Retinal pigment epithelial cell (primary cell): ENCODE measurements at places on chromosomes 6 and 20.

GRCh38 chr20:25148982-25149846 lies 46.3 kb upstream of the ENTPD6 start:
- no peak for DNase-seq

DNA sequence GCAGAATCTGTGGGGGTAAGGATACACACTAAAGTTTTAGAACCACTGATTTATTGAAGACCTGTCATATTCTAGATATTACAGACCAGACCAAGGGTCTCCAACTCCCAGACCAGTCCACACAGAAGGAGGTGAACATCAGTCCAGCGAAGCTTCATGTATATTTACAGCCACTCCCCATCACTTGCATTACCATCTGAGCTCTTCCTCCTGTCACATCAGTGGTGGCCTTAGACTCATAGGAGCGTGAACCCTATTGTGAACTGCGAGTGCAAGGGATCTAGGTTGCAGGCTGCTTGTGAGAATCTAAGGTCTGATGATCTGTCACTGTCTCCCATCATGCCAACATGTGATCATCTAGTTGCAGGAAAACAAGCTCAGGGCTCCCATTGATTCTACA lies 5.0 kb upstream of the BCLAF1 start:
- no peak for DNase-seq

GRCh38 chr6:74491844-74492374 lies 713.9 kb downstream of the COL12A1 start:
- no peak for DNase-seq

DNA sequence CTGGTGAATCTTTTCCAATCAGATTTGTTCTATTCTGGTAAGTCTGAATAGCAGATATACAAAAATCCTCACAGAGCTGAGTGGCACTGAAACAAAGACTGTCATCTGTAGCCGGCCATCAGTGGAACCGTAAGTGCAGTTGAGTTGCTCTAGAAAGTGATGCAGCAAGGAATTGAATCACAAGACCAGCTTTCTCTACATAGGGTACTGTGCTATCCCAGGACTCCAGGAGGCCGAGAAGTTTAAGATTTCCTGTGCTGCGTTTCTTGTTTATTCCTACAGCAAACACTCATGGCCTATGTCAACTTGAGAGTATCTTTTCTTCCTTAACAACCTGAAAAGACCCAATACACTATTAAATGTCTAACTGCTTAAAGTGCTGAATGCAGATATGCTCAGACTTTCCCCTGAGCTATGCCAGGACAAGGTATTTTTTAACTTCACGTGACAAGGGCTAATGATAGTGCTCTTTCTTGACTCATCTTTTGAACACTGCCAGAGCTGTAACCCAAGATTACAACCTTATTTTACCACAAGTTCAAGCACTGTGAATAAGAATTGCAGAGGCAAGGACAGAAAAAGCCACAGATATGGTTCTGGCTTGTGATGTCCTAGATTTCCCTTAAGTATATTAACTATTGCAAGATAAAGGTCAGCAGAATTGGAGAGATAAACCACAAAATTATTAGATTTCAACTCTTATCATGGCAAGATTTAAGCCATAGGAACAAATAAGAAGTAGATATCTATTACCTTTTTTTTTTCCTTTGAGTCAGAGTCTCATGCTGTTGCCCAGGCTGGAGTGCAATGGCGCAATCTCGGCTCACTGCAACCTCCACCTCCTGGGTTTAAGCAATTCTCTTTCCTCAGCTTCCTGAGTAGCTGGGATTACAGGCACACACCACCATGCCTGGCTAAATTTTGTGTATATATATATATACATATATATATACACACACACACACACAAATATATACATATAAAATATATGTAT lies 71.6 kb downstream of the GJA1 start:
- DNase-seq = no peak

DNA sequence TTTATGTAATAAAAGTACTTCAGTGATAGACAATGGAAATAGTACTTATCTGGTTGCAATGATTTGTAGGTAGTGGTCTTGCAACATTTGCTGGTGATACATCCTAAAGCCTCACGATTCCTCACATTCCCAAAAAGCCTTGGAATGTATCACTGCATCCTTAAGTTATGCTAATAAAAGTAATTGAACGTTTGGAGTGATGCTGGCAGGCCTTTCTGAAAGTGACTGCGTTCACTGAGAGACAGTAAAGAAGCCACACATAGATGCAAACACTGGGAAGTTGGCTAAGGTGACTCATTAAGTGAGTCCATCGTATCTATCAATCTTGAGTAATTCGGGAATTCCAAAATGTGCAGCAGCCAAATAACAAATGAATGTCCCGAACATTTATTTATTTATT lies 444.1 kb upstream of the SOX4 start:
- no peak for DNase-seq

- no peak for DNase-seq
Observed at GRCh38 chr6:141403827-141404226, 728.9 kb upstream of the GJE1 start.

DNA sequence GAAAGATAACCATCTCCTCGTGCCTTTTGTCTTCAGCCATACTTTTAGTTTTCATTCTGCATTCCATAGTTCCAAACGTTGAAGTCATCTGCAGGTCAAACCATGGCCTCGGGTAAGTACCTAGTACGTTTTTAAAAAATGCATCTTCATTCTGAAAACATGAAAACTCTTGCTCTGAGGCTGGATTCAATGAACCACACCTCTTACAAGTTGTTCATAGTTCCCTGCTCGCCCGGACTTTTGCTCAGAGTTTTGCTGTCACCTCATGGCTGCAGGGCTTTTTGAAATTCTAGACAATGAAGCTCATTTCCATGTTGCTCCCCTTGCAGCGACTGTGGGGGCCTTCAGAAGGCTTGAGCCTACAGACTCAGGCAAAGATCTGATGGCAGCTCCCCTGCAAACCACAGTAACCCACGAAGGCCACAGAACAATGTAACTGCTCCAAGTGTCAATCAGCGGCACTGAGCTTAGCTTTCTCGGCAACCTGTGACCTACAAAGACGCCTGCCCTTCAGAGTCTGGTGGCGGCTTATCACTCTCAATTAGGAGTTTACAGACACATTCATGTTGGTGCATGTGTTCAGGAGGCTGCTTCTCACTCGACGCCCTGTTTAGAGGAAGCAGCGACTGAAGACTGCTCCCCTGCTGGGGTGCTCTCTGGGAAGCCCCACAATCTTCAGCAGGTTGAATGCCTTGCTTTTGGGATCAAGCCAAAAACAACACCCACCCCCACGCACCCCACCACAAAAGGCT lies 61.2 kb downstream of the FOXC1 start:
- no peak for DNase-seq

DNA sequence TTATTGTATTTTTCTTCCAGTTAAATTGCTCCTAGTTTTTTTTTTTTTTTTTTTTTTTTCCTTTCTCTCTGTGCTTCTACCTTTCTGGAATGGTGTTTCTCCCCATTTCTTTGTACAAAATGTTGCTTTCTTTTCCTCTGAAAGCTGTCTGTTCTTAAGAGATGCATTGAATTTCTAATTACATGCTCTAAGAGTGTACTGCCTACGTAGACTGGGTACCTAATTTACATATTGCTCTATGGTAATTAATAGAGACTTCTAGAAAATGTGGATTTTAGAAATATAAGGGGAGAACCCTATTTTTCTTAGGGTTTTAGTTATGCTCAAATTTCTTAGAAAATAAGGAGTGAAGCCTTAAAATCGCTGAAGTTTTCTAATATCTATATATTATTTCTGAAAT lies 13.8 kb downstream of the KCNQ5 start:
- DNase-seq = no peak

- DNase-seq = no peak
Observed at GRCh38 chr6:111530667-111531066, 47.6 kb upstream of the REV3L start.

GRCh38 chr6:6646859-6647258 lies 58.3 kb downstream of the LY86 start:
- no peak for DNase-seq

DNA sequence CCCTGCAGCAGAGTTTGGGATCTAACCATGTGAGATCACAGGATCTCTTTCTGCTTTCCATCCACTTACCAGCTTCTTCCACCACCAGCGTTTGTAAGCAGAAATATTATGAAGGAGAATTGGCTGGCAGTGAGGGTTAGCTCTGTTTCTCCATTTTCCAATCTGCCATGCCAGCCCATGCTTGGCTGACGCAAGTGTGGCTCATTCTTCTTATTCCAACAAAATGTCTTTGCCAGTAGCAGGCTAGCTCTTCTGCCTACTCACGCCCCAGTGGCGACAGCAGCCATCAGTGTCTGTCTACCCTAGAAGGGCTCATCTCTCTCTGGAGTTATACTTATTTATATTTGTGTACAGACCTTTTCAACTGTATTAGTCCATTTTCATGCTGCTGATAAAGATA lies 286.2 kb downstream of the FARS2 start:
- no peak for DNase-seq

- DNase-seq = no peak
Observed at GRCh38 chr6:22017272-22017671, 279.6 kb downstream of the PRL start.

- no peak for DNase-seq
Observed at GRCh38 chr6:147958683-147959082, 384.0 kb upstream of the SASH1 start.

GRCh38 chr20:47360297-47361056 lies 4.0 kb upstream of the ZMYND8 start:
- peak; percentile 90 for DNase-seq

DNA sequence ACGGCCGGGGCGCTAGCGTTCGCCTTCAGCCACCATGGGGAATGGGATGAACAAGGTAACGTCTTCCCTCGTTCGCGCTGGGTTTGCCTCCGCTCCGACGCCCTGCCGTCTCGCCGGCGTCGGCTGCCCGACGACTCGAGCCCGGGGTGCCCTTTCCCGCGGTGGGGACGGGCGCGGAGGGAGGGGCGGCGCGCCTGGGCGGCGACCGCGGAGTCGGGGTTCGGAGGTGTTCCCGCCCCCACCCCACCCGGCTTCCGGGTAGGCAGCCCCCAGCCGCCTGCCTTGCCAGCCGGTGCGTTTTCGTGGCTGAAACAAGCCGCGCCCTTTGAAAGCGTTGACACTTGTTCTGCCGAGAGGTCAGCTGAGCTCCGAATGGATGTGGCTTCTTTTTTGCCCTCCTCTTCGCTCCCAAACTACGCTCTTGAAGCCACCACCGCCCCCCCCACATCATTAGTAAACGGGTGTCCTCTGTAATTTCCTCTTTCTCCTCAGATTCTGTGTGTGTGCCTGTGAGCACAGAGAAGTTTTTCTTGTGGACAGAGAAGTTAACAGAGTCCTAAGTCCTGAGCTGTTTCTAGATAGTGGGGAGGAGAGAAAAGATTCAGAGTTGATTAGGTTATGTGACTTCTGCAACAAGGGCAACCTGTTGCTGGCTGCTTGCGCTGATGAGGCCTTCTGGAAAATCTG lies 362 bp downstream of the DUSP22 start:
- no peak for DNase-seq

- DNase-seq = no peak
Observed at GRCh38 chr20:62723351-62723750, 14.7 kb downstream of the NTSR1 start.

DNA sequence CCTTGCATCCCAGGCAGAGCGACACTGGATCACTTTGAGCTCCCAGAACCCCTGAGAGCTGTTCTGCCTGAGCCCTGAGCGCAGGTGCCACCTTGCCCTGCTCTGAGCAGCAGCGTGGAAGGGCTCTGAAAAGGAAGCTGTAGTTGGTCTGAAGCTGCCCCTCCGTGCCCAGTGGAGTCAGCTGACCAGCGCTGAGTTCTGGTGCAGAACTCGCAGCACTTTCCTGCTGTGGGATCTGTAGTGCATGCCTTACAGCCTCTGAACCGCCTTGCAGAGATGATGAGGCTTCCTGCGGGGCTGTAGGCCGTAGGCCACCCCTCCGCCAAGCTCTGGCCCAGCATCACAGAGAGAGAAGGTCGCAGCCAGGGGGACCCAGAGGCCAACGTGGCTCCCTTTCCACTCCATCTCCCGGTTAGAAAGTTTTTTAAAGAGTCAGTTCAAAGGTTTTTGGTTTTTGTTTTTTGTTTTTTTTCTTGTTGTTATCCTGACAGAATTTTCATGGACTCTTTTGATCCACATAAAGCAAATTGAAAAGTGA lies 158.3 kb upstream of the CST7 start:
- DNase-seq = no peak

DNA sequence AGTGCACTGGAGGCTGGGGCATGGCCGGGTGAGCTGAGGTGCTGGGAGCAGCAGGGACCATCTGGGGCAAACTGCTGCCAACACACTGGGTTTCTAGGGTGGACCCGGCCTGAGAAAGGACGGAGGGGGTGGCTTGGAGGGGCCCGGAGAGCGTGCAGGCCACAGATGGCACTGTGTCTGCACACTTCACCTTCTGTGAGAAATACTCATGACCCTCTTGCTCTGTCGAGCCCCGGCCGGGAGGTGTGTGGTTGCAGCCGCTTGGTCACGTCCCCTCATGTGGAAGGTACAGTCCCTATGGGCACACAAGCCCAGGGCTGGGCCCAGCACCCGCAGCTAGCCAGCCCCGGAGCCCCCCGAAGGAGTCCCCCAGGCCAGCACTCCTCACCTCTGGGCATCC lies 59.7 kb downstream of the RBM38 start:
- no peak for DNase-seq

DNA sequence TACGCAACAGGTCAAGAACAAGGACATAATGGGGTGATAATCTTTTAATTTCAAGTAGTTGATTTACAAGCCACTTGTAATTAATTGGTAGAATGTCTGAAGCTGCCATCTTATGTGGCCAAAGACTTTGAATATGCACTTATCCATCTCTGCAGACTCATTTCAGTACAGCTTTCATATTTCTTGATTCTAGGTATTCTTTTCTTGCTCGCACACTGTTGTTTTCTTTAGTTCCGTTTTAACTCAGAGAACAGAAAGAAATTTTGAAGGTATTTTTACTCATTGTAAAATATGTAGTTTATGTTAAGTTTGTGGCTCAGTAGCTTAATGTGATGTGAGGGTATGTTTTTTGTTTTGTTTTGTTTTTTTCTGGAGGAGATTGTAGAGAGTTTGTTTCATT lies 73.9 kb downstream of the UBR2 start:
- DNase-seq = no peak

GRCh38 chr6:124052120-124052519 lies 248.5 kb downstream of the NKAIN2 start:
- DNase-seq = no peak

- DNase-seq = no peak
Observed at GRCh38 chr6:52305948-52306767, 21.6 kb upstream of the MCM3 start.

GRCh38 chr6:147156799-147157382 lies 47.3 kb upstream of the STXBP5 start:
- DNase-seq = no peak

- DNase-seq = no peak
Observed at GRCh38 chr6:21970569-21971300, 326.1 kb downstream of the PRL start.

GRCh38 chr6:97064578-97064977 lies 140.1 kb downstream of the KLHL32 start:
- DNase-seq = no peak

DNA sequence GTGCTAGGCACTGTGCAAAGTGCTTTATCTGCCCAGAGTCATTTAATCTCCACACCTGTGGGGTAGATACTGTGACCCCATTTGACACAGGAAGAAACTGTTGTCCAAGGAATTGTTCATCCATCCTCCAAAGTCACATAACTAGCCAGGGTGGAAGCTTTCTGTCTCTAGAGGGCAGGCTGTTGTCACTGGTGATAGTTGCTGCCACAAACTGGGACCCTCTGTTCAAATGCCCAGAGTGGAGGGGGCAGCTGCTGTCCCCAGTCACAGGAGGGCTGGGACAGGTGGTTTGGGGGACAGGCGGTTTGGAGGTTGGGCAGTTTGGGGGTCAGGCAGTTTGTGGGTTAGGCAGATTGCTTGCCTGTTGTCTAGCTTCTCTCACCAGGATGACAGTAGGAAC lies 16.1 kb upstream of the TMEM242 start:
- DNase-seq = no peak

- no peak for DNase-seq
Observed at GRCh38 chr20:44430270-44431065, 45.2 kb upstream of the TTPAL start.
